ENCODE measurements at places on chromosomes 7 and 10. TPM values are rescaled to one million over a fixed set of nuclear protein-coding genes. Genes with fewer than 3 reads are reported as not detected.

- no peaks in the 10 kb centered on the region for H3K36me3 ChIP-seq
- peaks cover 14% of the 10 kb centered on the region for H3K4me1 ChIP-seq
- no peak for DNase-seq
- peaks cover 95% of the 10 kb centered on the region for H3K27me3 ChIP-seq
- H3K4me3 ChIP-seq, result peak overlapping the region; percentile 40
- no peak overlapping the region for H3K27ac ChIP-seq
These were observed 8.6 kb downstream of the ZNF467 start for GRCh38 chr7:149764481-149765398.

GRCh38 chr7:26900251-26900650, 35.9 kb upstream of the SKAP2 start:
- no peak overlapping the region for H3K27ac ChIP-seq
- H3K36me3 ChIP-seq, result no peaks in the 10 kb centered on the region
- no peak for DNase-seq
- no peak overlapping the region for H3K4me3 ChIP-seq

- H3K27ac ChIP-seq, result no peak overlapping the region
- DNase-seq, result no peak
- no peak overlapping the region for H3K4me3 ChIP-seq
- H3K4me1 ChIP-seq, result no peaks in the 10 kb centered on the region
These were observed 118.8 kb downstream of the ANKRD61 start for GRCh38 chr7:6149996-6150395.

- no peaks in the 10 kb centered on the region for H3K27me3 ChIP-seq
- H3K27ac ChIP-seq, result no peak overlapping the region
- H3K4me3 ChIP-seq, result no peak overlapping the region
These were observed 36.9 kb upstream of the AQP1 start for GRCh38 chr7:30874656-30875302.

Gene PVRIG
- total RNA-seq, result not detected

Data from H1 (cell line).